ENCODE measurements at places on chromosomes 1 and 21.

DNA sequence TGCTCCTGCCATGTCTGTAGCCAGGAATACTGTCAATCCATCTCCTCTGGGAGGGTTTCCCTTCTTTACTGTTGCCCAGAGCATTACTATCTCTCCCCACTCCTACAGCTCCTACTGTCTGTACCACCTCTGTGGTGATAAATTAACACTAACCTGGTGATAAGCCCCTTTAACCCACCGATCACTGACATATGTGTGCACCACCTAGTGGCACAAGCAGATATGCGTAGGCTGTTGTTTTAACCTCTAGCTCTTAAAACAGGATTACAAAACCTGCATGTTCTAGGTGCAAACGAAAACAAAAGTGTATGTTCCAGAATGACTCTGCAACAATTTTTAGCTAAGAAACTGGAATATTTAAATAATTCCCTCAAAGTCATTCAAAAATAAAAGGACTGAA, 93.9 kb upstream of the BEND5 start:
- DNase-seq, result no peak

GRCh38 chr1:20836230-20836629, 49.1 kb upstream of the HP1BP3 start:
- no peak for DNase-seq

GRCh38 chr1:245292141-245292540, 137.4 kb downstream of the KIF26B start:
- DNase-seq, result no peak

DNA sequence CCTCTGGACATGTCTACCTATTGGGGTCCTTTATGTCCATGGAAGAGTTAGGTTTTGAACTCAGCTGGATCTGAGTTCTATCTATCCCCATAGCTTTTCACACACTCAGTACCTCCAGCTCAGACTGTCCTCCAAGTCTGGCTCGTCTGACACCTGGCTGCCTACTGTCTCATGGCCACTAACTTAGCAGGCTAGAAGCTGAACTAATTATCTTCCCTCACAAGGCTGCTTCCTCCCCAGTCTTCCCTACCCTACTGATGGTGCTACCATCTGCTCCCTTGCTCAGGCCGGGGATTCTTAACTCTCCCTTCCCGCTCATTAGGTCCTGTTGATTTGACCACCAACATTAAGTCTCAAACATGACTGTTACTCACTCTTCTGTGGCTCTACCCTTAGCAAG, 13.4 kb downstream of the VANGL2 start:
- DNase-seq, result no peak

- no peak for DNase-seq
These were observed 25.1 kb upstream of the HUNK start for GRCh38 chr21:31847761-31848160.

GRCh38 chr1:193703121-193703520, 516.7 kb upstream of the B3GALT2 start:
- DNase-seq, result no peak

DNA sequence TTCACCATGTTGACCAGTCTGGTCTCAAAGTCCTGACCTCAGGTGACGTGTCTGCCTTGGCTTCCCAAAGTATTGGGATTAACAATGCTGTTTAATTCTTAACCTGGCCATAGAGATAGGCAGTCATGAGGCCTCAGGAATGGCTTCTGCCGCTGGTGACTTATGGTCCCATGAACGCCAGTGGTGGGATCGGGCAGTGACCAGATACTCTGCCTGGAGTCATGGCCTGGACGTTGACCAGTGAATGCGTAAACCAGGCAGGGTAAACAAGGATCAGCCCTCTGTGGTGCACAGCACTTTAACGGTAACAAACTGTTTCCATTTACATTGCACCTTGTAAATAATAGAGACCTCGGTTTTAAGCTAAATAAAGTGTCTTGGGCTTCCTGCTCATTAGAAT, 23.0 kb downstream of the MTARC1 start:
- no peak for DNase-seq

DNA sequence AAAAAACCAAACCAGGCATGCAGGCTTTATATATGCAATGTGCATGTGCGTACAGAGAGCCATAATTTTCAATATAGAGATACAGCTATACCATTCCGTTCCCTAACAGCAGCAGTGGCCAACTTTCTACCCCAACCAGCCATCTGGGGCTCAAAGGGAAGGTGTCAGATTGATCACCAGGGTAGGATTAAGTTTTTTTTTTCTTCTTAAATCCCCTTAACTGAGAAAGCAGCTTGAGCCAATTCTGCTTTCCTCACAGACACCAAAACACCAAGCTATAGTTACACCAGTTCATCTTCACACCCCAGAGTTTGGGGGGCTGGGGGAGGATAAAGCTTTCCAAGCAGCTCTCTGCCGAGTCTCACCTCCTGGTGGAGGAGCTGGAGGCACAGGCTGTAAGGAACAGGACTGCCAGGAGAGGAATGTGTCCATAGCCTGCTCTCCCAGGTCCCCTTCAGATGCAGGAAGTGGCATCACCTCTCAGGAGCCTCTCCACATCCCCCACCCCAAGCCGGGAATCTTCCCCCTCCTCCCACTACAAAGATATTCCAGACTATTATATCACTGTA, 87.9 kb downstream of the SSBP3 start:
- no peak for DNase-seq

- no peak for DNase-seq
These were observed 10.5 kb downstream of the NCMAP start for GRCh38 chr1:24566236-24566867.

All from CD4-positive, alpha-beta T cell treated with Interleukin-6 at 100 ng/mL for 8 hours (primary cell).